ENCODE measurements at places on chromosomes 12 and 14. TPM values are rescaled to one million over a fixed set of nuclear protein-coding genes. Genes with fewer than 3 reads are reported as not detected.

The KCNA1 gene
- not detected for total RNA-seq

The TMTC1 gene
- 2.0 TPM for total RNA-seq

The HSPB8 gene
- 3.5 TPM for total RNA-seq

The TMEM119 gene
- total RNA-seq, result not detected

The AKT1 gene
- 152 TPM for total RNA-seq

The OR4E2 gene
- not detected for total RNA-seq

The TMPRSS12 gene
- not detected for total RNA-seq

The TAS2R7 gene
- total RNA-seq, result not detected

The SLC7A8 gene
- 5.3 TPM for total RNA-seq

The GPATCH2L gene
- total RNA-seq, result 49.2 TPM

The LYZ gene
- total RNA-seq, result 1.3 TPM

The ASCL1 gene
- total RNA-seq, result not detected

The ASB2 gene
- not detected for total RNA-seq

The VAMP1 gene
- total RNA-seq, result 12.1 TPM

The ZNF664 gene
- total RNA-seq, result 124 TPM

The SRRM4 gene
- 0.02 TPM for total RNA-seq

The PIANP gene
- total RNA-seq, result not detected

The GPR65 gene
- 0.05 TPM for total RNA-seq

The TRHDE gene
- total RNA-seq, result 2.9 TPM

The CLEC9A gene
- total RNA-seq, result not detected

The RALGAPA1 gene
- total RNA-seq, result 29.3 TPM

The NID2 gene
- total RNA-seq, result 0.84 TPM

The WBP11 gene
- total RNA-seq, result 67.4 TPM

The EFS gene
- 0.10 TPM for total RNA-seq

The ZNF891 gene
- 0.02 TPM for total RNA-seq

The NR4A1 gene
- 35.3 TPM for total RNA-seq

The TAS2R30 gene
- 1.5 TPM for total RNA-seq
